ENCODE measurements at places on chromosomes 6 and 20. TPM values are rescaled to one million over a fixed set of nuclear protein-coding genes. Genes with fewer than 3 reads are reported as not detected.

RSPH4A gene
- total RNA-seq: 16.1 TPM

SYCP2 gene
- total RNA-seq: 4.2 TPM

C2 gene
- total RNA-seq: 5.3 TPM

LST1 gene
- 6.0 TPM for total RNA-seq

PRSS35 gene
- total RNA-seq: 3.7 TPM
